ENCODE measurements at places on chromosomes 7 and 10. TPM values are rescaled to one million over a fixed set of nuclear protein-coding genes. Genes with fewer than 3 reads are reported as not detected.

- DNase-seq = peak; percentile 6
Observed at GRCh38 chr7:55794527-55794926, 68.0 kb downstream of the SEPTIN14 start.

AKR1B15 gene
- not detected for total RNA-seq

DNA sequence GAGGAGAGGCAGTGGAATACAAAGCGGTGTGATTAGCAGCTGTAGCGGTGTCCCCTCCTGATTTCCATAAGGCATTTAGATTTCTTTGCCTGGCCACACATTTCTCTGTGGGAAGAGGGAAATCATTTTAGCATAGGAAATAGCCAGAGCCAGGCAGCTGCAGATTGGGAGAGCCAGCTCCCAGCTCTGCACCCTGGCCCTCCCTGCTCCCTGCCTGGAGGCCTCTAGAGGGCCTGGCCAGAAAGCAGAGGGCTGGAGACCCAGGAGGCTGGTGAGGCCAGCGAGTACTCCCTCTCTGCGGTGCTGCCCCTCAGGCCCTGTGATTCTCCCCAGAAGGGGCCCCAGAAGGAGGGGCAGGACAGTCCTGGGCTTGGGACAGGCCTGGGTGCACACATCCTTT lies 85.7 kb downstream of the C10orf105 start:
- DNase-seq = no peak

- peak; percentile 62 for DNase-seq
Observed at GRCh38 chr7:70738151-70738885, 393.6 kb upstream of the GALNT17 start.

GRCh38 chr7:66033471-66034385 lies 41.9 kb upstream of the ASL start:
- no peak for DNase-seq

GRCh38 chr10:63801166-63801565 lies 280.0 kb downstream of the REEP3 start:
- no peak for DNase-seq

DNA sequence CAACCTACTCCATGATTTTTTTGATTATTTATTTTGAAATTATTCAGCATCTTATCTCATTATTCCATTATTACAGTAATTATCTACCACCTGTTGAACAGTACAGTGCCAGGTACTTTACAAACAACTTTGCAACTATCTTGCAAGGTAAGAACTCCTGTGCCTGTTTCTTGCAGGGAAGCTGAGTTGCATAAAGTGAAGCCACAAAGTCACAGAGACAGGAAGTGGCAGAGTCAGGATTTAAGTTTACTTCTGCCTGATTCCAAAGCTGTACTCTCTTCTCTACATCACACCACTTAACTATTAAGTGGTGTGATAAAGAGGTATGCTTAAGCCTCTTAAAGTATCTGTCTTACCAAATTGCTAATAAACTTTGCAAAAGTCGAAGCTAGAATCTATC lies 80.1 kb downstream of the LRRTM3 start:
- DNase-seq = no peak

DNA sequence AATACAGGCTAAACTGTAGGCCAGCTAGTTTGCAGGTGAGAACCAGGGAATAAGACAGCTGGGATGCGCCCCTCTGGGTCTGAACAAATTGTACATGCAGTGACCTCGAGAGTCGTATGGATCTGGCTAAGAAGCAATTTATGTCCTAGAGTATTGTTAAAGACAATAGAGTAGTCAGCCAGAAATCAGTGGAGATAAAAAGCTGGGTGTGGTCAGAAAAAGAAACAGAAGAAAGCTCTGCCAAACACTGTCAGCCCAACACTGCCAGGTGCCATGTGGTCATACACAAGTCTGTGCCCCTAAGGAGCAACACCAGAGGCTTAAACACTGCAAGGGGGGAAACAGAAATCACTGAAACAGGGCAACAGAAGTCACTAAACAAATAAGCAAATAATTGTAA lies 62.2 kb downstream of the CNOT4 start:
- DNase-seq = no peak

DNA sequence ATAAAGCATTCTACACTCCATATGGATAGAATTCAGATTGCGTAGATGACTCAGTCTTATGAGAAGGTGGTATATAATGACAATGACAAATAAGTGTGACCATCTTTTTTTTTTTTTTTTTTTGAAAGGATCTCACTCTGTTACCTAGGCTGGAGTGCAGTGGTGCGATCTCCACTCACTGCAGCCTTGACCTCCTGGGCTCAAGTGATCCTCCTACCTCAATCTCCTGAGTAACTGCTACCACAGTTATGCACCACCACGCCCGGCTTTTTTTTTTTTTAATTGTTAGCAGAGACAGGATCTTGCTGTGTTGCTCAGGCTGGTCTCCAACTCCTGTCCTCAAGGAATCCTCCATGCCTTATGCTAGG lies 43.2 kb upstream of the NRP1 start:
- DNase-seq = no peak

GRCh38 chr7:35263396-35263795 lies 9.5 kb upstream of the TBX20 start:
- no peak for DNase-seq

- DNase-seq = no peak
Observed at GRCh38 chr10:79433324-79434222, 11.9 kb downstream of the ZCCHC24 start.

TMEM236 gene
- not detected for total RNA-seq

INHBA gene
- 0.07 TPM for total RNA-seq

GRCh38 chr7:26648554-26648953 lies 215.8 kb downstream of the SKAP2 start:
- no peak for DNase-seq

GRCh38 chr7:127817466-127817865 lies 165.5 kb downstream of the SND1 start:
- no peak for DNase-seq

- no peak for DNase-seq
Observed at GRCh38 chr10:20648263-20648874, 248.7 kb downstream of the NEBL start.

- peak; percentile 22 for DNase-seq
Observed at GRCh38 chr7:6172910-6173295, 99.5 kb downstream of the CYTH3 start.

CARD11 gene
- not detected for total RNA-seq

DNA sequence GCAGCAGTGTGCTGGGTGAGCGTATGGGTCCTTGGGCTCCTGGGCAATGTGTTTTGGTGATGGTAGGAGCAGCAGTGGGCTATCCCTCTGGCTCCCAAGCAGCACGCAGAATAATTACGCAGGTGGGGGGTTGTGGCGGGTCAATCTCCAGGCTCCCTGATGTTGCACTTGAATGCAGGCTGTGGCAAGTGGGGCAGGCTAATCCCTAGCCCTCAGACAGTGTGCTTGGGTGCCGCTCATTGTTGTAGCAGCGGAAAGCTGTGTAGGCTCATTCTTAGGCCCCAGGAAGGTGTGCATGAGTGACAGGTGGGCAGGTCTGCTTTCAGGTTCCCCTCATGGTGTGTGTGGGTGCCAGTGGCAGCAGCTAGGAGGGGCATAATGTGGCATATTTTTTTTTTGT lies 44.1 kb downstream of the LOXL4 start:
- DNase-seq = no peak

- DNase-seq = no peak
Observed at GRCh38 chr10:89646889-89647657, 2.0 kb upstream of the PANK1 start.

DNA sequence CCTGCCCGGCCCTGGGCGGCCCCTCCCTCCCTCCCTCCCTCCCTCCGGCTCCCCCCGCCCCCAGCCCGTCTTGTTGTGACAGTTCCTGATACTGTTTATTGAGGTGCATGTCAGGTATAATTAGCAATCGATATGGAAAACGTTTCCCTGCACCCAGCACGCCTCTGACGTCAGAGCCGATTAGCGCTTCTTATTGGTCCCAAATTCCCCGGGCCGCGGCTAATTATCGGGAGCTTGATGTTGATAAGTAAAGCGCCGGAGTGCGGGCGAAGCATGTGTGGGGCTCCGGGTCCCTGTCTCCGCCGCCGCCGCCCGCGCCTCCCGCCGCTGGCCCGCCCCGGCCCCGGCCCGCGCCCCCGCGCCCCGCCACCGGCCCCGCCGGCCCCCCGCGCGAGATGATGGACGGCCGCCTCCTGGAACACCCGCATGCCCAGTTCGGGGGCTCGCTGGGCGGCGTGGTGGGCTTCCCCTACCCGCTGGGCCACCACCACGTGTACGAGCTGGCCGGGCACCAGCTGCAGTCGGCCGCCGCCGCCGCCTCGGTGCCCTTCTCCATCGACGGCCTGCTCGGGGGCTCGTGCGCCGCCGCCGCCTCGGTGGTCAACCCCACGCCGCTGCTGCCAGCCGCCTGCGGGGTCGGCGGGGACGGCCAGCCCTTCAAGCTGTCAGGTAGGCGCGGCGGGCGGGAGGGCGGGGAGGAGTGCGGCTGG lies at the start of gene UNCX:
Gene UNCX, plus strand, starts transcription at position 250 of the 710 bp plus-strand sequence. Its CDS starts 146 bp downstream, at position 396.
- no peak for DNase-seq
